ENCODE measurements at places on chromosomes 4 and X.

- DNase-seq = no peak
Observed at GRCh38 chrX:103480526-103480925, 38.8 kb downstream of the RAB40A start.

DNA sequence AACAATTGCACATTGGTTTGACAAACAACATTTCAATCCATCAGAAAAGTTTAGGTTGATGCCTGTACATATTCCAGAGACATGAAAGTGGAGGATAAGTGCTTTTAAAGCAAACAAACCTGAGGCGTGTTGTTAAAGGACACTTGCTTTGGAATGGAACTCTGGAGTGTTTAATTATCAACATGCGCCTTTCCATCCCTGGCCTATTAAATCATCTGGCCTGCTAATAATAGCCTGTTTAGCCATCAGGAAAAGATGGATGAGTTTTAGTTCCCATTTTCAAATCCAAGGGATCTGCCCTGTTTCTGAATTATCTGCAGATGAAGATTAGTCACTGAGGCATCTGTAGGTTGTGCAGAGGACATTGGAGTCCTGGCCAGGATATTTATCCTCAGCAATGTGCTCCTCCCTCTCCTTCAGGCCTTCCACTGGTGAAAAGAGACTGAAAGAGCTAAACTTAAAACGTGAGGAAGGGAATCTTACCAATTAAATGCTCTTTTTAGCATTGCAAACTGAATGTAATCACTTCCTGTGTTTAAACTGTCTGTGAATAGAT, 388.9 kb downstream of the PPARGC1A start:
- DNase-seq = no peak

DNA sequence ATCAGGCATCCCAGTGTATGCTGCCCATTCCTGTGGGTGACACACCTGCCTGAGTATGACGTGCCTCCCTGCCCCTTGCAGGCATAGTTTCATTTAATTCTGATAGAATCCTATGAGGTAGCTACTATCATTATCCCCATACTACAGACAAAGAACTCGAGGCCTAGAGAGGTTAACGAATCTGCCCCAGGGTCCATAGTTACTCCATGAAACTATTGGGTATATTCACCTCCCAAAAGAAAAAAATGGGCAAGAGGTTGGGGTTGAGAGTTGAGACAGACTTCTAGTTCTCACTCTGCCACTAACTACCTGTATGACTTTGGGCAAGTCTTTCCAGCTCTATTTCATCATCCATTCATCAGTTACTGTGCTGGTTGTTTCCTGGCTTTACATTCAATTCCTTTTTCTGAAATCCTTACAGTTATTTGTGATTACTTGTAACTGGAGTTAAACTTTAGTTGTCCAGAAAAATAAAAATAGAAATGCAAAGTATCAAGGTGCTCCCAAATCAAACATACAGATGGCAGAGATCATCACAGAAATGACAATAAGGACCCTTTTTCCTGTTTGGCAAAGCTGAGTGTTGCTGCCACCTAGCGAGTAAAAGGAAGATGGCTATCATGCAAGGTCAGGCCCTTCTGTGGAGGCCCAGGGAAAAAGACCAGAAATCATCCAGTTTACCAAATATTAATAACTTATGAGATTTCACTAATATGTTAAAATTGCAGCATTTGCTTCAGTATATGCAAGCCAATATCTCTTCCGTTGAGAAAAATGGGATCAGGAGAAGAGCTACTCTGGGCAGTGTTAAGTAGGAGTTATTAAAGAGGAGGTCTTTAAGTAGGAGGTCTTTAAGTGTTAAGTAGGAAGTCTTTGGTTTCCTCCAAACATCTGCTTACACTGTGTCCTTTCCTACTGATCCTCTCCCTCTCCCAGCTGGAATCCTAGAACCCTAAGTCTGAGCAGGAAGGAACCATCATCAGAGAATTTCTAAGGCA, 17.1 kb upstream of the MAP7D3 start:
- peak; percentile 50 for DNase-seq

DNA sequence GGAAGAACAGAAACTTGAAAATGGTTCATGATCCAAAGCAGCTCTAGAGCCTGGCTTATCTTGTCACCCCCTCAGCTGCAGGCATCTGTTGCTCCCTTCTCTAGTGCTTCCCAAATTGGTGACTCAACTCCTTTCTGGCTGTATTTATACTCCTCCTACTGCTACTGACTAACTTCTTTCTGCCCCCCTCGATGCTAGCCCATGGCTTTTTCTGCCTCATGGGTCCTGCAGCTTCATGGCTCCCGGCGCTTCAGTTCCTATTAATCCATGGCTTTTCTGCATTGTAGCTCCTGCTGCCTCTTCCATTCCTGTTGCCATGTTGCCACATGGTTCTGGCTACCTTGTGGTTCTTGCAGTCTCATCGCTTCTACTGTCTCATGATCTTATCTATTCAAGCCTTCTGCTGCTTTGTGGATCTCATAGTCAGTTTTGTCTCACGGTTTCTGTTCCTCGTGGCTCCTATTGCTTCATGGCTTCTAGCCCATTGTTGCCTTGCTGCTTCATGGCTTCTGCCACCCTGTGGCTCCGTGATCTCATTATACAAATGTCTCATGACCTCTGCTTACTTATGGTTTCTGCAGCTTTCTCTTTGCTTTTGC, 48.1 kb downstream of the SMC1A start:
- DNase-seq = no peak

DNA sequence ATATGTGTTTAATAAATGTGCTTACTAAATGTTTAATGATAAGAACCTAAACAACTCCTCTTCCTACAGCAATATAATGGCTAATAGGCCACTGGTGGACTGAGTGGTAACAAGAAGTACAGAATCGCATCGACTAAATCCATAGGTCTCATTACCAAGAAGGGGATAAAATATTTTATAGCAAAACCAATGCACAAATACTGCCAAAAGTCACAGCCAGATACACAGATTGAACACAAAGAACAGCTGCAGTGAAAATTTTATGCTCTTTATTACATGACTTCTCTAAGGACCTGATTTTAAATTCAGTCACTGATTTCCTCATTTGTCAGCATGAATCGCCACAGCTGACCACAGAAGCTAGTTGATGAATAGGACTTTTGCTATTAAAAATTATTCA, 285.4 kb downstream of the DHX15 start:
- no peak for DNase-seq

- no peak for DNase-seq
Observed at GRCh38 chrX:151478058-151478457, 81.1 kb downstream of the VMA21 start.

GRCh38 chrX:17525762-17526555, 151.0 kb downstream of the NHS start:
- no peak for DNase-seq

DNA sequence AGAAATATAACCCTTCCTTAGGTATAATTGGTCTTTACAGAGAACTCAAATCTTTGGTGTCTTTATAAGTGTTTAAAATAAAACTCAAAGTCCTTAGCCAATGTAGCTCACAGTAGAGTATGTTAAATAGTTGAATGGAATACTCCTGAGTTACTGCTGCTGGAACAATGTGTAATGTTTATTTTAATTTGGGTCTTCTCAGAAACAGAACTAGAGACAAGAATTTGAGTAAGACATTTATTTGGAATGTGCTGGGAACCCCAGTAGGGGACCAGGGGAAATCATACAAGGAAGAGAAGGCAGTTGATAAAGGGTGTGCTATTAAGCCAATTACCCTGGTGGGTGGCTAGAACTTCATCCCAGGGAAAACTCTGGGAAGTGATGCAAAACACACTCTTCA, 240.4 kb upstream of the LDB2 start:
- DNase-seq = no peak

DNA sequence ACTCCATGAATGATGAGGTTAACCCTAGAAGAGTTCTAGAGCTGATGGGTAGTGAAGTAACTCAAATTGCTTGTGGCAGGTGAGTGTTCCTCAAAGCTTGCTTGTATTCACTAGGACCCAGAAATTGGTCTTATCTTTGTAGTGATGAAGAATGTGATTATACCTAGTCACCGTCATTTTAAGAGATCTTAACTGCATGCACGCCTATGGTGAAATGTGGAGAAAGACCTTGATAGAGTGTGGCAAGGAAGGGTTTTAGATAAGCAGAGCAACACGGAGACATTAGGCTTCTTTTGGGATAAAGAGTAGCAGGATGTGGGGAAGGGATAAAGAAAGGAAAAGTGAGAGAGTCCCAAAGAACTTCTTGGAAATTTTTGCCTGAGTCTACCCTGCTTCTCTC, 42.4 kb downstream of the NAP1L5 start:
- DNase-seq = no peak

- DNase-seq = no peak
Observed at GRCh38 chr4:43846111-43846587, 602.5 kb downstream of the KCTD8 start.

DNA sequence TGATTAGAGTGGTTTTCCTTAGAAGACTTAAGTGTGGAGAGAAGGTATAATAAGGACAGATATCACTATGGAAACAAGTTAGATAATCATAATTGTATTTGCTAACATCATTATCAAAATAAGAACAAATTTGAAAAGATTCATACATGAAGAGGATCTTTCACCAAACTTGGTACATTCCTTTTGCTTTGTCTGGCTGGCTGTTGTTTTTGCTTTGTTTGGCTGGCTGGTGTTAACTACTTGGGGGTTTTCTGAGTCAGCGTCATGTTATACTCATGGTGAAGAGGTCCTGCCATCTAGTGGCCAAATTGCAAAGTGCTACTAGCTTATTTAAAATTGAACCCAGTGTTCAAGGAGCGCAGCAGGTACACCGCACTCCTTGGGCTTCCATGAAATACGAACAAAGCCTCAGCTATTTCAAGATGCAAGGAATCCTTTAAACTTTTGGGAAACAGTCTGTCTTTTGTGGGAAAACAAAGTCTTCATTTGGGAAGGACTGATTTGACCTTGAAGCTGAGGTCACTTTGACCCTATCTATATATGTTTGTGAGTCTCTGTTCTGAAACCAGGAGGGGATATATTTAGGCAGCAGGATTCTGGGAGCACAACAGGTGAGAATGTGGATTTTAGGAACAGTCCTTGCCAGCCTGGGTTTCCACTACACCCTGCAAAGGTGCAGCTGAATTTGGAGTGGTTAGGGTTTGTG, 129.7 kb downstream of the PLS3 start:
- DNase-seq = peak; percentile 71

- no peak for DNase-seq
Observed at GRCh38 chr4:26261405-26261804, 59.4 kb upstream of the RBPJ start.

GRCh38 chr4:130675266-130675665, 1579.3 kb downstream of the C4orf33 start:
- DNase-seq = no peak

GRCh38 chrX:21153503-21153902, 220.7 kb upstream of the CNKSR2 start:
- no peak for DNase-seq

GRCh38 chr4:101232074-101232776, 115.1 kb downstream of the PPP3CA start:
- no peak for DNase-seq

DNA sequence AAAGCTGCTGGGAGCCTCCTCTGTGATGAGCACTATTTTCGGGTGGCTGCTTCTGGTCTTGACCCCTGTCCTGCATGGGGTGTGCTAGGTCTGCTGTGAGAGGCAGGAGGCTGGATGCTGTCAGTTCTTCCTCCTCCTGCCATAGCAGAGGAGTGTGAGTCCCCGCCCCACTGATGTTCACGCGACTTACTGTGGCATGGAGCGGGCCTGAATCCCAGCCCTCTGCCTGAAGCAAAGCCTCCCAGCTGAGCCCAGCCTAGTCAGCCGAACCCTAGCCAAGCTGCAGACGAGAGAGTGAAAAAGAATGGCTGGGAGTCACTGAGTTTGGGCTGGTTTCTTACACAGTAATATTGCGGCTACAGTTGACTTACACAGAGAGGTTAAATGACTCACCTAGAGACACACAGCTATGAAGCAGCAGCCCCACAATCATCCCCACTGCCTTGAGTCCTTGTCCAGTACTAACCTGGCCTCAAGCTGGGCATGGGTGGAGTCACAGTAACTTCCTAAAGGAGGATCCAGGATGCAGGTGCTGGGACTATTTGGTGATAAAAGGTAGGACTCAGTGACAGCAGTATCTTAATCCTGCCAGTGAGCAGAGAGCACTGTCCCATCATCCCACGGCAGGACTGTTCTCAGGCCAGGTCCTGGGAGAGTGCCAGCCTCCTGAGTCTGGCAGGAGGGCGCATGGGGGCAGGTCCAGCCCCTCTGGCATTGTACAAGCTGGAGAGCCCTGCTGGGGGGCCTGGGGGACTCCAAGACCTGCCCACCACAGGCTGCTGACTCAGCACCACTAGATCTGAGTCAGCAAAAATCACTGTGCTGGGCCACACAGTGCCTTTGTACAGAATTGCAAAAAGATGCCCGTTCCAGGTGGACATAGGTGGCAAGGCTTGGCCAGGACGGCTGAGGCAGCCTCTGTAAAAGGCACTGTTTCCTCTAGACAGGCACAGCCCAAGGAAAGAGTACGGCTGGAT, 60.4 kb upstream of the CRMP1 start:
- no peak for DNase-seq

- no peak for DNase-seq
Observed at GRCh38 chr4:15420642-15421041, 7.2 kb upstream of the C1QTNF7 start.
